ENCODE measurements at places on chromosomes 1 and 21. TPM values are rescaled to one million over a fixed set of nuclear protein-coding genes. Genes with fewer than 3 reads are reported as not detected.

The NCF2 gene
- 2.7 TPM for total RNA-seq

DNA sequence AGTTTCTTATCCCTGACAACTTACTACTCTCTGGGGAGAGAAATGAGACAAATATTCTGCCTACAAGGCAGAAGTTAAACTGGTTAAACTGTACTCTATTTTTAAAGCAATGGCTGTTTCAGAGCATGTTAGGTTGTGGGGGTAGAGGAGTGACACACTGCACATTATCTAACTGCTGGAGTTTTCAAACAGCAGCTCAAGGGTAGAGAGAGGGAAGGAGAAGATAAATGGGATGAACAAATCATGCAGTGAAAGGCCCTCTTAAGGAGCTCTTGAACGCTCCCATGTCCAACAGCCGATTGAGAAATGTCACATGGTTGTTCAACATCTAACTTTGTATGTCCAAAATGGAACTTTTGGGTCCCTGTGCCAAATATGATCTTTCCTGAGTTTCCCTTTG lies 14.0 kb upstream of the IFI44L start:
- no peak overlapping the region for H3K4me3 ChIP-seq
- no peaks in the 10 kb centered on the region for H3K36me3 ChIP-seq
- DNase-seq = no peak
- H3K27me3 ChIP-seq = peaks cover 45% of the 10 kb centered on the region
- no peak overlapping the region for H3K27ac ChIP-seq
- H3K4me1 ChIP-seq = no peaks in the 10 kb centered on the region

The EDARADD gene
- 2.5 TPM for total RNA-seq

- peaks cover 23% of the 10 kb centered on the region for H3K27me3 ChIP-seq
- H3K4me3 ChIP-seq = no peak overlapping the region
- no peak overlapping the region for H3K27ac ChIP-seq
- peaks cover 3% of the 10 kb centered on the region for H3K4me1 ChIP-seq
- no peaks in the 10 kb centered on the region for H3K36me3 ChIP-seq
- no peak for DNase-seq
These were observed 231.6 kb downstream of the MRPL39 start for GRCh38 chr21:25375675-25376074.

- no peaks in the 10 kb centered on the region for H3K4me1 ChIP-seq
- no peaks in the 10 kb centered on the region for H3K27me3 ChIP-seq
- DNase-seq = no peak
- H3K4me3 ChIP-seq = no peak overlapping the region
These were observed 1130.3 kb downstream of the PLA2G4A start for GRCh38 chr1:187959062-187959461.

DNA sequence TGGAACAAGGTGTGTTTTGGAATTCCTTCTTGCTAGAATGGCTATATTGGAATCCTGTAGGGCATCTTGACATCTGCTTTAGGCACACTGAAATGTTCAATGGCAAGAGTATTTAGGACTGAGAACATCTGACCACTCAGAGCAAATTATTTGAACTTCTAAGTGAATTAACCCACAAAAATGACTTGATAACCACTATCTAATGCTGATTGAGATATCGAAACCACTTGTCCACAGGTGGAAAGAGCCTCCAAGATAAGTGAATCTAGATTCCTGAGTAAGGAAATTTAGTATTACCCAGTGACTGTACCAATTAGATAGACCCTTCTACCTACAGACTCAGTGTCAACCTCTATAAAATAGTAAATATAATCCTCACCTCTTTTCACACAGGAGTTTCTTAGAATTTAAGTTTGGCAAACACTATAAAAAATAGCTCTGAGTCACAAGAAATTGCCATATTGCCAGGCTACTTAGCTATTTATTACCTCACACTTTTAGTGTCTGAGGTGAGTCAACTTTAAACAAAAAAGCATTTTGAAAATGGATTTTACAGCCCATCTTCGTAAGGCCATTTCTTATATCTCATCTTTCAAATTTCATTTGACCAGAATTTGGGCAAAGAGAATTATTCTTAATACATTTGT lies 421.8 kb downstream of the PTBP2 start:
- H3K36me3 ChIP-seq = peaks cover 3% of the 10 kb centered on the region
- DNase-seq = no peak
- H3K27me3 ChIP-seq = no peaks in the 10 kb centered on the region
- no peak overlapping the region for H3K27ac ChIP-seq
- H3K4me1 ChIP-seq = peaks cover 17% of the 10 kb centered on the region

The CRNN gene
- not detected for total RNA-seq
